ENCODE measurements at places on chromosomes 7 and 10.
A peak's percentile ranks its signal among the peaks of the same experiment; 100 is the strongest.

DNA sequence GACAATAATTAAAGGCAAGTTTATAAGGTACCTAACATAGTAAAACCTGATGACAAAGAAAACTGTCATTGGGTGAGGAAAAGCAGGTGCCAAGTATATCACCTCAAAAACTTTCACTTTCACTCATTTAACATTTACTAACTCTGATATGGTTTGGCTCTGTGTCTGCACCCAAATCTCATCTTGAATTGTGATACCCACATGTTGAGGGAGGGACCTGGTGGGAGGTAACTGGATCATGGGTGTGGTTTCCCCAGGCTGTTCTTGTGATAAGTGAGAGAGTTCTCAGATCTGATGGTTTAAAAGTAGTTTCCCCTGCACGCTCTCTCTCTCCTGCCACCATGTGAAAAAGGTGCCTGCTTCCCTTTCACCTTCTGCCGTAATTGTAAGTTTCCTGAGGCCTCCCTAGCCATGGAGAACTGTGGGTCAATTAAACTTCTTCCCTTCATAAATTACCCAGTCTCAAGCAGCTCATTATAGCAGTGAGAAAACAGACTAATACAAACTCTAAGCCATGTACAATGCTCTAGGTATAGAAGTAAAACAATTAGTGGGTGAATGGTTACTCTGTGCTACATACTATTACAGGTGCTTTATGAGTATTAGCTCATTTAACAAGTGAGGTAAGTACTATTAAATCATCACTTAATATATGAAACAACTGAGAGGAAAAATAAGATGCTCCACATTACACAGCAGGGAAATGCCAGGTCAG is 199.0 kb downstream of the CHCHD3 start:
- DNase-seq, result no peak

DNA sequence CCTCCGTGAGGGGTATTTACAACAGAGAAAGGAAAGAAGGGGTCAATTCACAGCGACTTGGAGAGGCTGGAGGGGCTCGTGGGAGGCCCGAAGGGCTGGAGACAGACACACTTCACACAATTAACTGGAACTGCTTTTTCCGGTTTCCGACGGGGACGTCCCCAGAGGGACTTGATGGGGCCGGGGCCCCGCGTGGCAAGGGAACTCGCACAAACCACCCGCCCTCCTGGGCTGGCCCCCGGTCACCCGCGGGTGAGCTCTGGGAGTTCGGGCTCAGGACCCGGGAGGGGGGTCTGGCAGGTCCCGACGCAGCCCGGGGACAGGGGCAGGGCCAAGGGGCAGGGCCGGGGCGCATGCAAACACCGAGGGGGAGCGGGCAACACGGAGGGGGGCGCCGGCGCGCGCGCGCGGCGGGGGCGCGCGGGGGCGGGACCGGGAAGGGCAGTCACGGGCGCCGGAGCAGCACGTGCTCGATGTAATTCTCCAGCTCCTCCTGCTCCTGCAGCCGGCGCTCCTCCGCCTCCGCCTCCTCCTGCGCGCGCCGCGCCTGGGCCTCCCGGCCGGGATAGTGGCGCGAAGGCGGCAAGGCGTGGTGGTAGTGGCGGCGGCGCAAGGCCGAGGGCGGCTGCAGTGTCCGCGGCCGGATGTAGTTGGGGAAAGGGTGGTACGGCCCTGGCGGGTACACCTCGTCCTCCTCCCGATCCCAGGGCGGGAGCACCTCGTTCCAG is 2.7 kb downstream of the VGF start:
- DNase-seq, result peak; percentile 61

DNA sequence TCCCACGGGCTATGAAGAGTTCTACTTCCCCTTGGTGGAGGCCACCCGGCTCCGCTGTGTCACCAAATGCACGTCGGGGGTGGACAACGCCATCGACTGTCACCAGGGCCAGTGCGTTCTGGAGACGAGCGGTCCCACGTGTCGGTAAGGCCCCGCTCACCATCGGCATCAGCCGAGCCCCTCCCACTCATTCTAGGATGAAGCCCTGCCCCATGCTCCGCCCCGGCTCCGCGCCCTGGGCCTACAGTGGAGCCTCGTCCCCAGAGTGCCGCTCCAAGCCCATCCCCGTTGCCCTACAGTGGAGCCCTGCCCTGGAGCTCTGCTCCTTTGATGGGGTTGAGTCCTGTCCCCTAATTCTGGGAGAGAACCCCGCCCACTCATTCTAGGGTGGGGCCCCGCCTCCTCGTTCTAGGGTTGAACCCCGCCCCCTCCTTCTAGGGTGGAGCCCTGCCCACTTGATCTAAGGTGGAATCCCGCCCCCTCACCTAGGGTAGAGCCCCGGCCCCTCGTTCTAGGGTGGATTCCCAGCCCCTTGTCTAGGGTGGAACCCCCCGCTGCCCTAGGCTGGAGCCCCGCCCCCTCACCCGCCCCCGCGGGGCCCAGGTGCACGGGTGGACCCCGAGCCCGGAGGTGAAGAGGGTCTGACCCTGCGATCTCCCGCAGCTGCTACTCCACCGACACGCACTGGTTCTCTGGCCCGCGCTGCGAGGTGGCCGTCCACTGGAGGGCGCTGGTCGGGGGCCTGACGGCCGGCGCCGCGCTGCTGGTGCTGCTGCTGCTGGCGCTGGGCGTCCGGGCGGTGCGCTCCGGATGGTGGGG is 3.4 kb upstream of the MUC12 start:
- DNase-seq, result no peak

GRCh38 chr7:147432079-147432478 is 1158.5 kb upstream of the C7orf33 start:
- no peak for DNase-seq

DNA sequence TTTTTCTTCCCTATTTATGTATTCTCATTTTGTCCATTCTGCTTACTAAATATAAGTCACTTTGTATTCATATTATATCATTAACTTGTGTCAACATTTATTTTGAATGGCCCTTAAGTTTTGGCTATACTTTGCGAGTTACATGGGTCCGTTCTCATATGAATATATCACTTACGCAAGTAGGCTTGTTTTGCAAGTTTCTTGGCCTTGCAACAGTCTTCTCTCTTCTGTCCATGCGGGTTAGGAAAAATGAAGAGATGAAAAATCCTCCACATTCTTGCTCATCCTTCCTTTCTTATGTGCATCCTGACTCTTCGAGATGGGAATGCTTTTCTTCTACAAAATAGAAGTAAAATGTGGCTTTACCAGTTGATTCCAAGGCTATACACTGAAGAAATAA is 82.8 kb downstream of the GPR158 start:
- no peak for DNase-seq

- DNase-seq, result no peak
Observed at GRCh38 chr7:135178364-135178763, 7.9 kb upstream of the CYREN start.

Data from MV-4-11 (cell line).